ENCODE measurements at places on chromosomes 3 and 15. TPM values are rescaled to one million over a fixed set of nuclear protein-coding genes. Genes with fewer than 3 reads are reported as not detected.

The FAM81A gene
- 0.93 TPM for polyA plus RNA-seq

The CLRN1 gene
- polyA plus RNA-seq: not detected

The GNAT1 gene
- not detected for polyA plus RNA-seq

The ARL6IP5 gene
- polyA plus RNA-seq: 51.0 TPM

The ACKR2 gene
- polyA plus RNA-seq: 0.50 TPM

The CADPS gene
- 1.7 TPM for polyA plus RNA-seq

Measured in stomach (tissue), 19 donors.